ENCODE measurements at places on chromosomes 13 and 19. TPM values are rescaled to one million over a fixed set of nuclear protein-coding genes. Genes with fewer than 3 reads are reported as not detected.

- no peak overlapping the region for H3K27ac ChIP-seq
- no peaks in the 10 kb centered on the region for H3K27me3 ChIP-seq
- no peaks in the 10 kb centered on the region for H3K36me3 ChIP-seq
Observed at GRCh38 chr19:5156231-5156986, 184.2 kb downstream of the PTPRS start.

Gene GFY
- total RNA-seq: not detected

Gene LILRB3
- total RNA-seq: 2.6 TPM

- H3K4me1 ChIP-seq: peaks cover 39% of the 10 kb centered on the region
- peak within 1 kb of the TSS; percentile 97 for H3K27ac ChIP-seq
- H3K4me3 ChIP-seq: peak within 1 kb of the TSS; percentile 97
- no peaks in the 10 kb centered on the region for H3K36me3 ChIP-seq
- no peaks in the 10 kb centered on the region for H3K27me3 ChIP-seq
Observed at GRCh38 chr19:662962-663681, at the start of gene RNF126. Gene RNF126, minus strand, starts transcription at chr19:663214. Its CDS starts 93 bp downstream, at chr19:663121.

Measured in transverse colon (tissue), 4 donors.